ENCODE measurements at places on chromosomes 1 and 21. TPM values are rescaled to one million over a fixed set of nuclear protein-coding genes. Genes with fewer than 3 reads are reported as not detected.

The DSCAM gene
- not detected for total RNA-seq

The ABCA4 gene
- 4.3 TPM for total RNA-seq

The NR0B2 gene
- not detected for total RNA-seq

The SELE gene
- total RNA-seq = 0.32 TPM

The KRTAP10-4 gene
- total RNA-seq = 11.8 TPM

The CERS2 gene
- 53.0 TPM for total RNA-seq

The NIT1 gene
- total RNA-seq = 33.8 TPM

The HSF2BP gene
- 0.57 TPM for total RNA-seq

The PLA2G2C gene
- total RNA-seq = not detected

The RXFP4 gene
- not detected for total RNA-seq

The TSPAN1 gene
- 2.1 TPM for total RNA-seq

Measured in suprapubic skin (tissue), 4 donors.